Nucleus accumbens (tissue), 56 donors: ENCODE measurements at places on chromosomes 3 and 15.

DNA sequence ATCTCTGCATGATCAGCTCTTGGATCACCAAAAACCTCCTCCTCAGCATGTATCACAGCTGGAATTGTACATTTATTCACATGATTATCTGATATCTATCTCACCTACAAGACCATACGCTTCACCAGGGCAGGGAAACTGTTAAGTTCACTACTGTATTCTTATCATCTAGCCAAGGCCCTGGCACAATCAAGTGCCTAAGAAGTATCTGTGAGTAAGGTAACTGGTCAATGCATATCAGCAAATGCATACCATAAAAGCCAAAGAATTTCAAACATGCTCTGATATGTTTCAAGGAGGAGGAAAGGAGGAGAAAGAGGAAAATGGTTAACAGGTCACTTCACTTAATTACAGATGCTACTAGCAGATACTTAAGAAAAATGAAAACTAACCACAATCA lies 158.4 kb downstream of the LIPC start:
- no peak for DNase-seq

DNA sequence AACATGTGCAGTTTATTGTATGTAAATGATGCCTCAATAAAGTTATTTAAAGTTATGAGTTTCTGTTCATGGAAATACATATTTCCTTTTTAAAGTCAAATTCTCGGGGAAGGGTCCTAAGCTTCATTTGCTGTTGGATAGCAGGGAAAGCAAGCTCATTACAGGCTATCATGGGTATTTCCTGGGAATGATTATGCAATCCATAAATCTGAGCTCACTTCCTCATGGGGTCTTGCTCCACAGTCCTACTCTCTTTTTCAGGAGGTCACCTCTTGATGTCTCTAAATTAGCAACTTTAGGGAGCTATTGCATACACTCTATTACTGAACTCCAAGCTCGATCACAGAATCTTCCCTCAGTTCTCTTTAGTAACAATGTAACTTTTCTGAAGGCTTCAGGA lies 69.9 kb upstream of the TP63 start:
- DNase-seq, result no peak

DNA sequence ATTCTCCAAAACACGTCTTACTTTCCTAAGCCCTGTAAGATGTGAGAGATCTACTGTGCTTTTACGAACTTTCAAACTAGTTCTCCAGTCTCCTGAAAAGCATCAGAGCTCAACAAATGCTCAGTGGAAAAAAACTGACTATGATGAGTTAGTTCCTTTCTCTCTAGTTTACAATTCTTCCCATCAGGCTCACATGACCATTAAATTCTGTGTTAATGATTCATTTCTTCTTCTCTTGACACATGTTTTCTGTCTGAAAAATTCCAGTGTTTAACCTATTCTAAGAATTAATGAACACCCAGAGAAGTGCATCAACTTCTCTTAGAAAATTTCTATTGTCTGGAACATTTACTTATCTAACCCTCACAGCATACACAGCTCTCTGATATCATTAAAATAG lies 844.3 kb downstream of the SI start:
- DNase-seq, result no peak

DNA sequence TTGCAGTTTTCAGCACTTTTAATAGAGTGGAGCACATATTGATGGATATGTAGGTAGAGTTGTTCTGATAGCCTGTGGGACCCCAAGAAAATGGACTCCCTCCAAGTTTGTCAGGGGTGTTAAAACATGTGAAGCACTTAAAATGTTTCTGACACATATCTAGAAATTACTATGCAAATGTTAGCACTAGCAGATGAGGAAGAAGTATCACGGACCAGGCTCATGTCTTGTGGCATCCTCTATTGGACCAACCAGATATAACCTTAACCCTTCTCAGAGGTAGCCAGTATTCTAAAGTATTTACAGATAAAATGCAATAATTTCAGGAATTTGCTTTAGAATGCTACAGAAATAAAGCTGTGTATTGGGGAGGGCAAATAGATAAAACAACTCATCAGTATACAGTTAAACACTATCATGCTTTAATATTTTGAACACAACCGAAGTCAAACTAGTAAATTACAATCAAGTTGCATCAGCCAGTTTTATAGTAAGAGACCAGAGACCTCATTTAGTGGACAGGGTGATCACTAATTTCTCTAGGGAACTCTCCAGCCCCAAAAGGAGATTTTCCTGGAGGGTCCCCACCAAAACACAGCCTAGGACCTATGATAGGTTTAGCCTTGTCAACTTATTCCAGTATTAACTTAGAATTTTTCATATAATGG lies 57.2 kb upstream of the FBN1 start:
- no peak for DNase-seq

- no peak for DNase-seq
Measured at GRCh38 chr3:160577556-160578195, 12.3 kb upstream of the KPNA4 start.

DNA sequence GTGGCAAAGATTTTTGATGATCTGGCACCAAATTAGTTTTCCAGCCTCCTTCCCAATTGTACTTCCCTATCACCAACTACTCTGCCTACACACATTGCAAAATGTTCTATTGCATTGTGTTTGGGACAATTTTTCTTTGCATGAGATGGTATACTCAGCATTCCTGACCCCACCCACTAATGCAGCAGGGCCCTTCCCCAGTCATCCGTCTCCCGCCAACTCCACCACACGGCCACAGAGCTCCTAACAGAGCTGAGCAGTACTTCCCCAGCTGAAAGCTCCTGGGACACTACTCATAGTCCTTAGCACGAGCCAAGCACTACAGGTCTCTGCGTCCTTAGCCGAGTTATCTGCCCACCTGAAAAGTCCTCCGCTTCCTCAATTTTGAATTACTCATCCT lies 34.2 kb downstream of the TXNRD3 start:
- no peak for DNase-seq
